SK-MEL-5 (cell line): ENCODE measurements at places on chromosomes 11 and 22.

- DNase-seq = peak; percentile 37
Measured at GRCh38 chr22:26174280-26174679, 5.0 kb downstream of the SEZ6L start.

DNA sequence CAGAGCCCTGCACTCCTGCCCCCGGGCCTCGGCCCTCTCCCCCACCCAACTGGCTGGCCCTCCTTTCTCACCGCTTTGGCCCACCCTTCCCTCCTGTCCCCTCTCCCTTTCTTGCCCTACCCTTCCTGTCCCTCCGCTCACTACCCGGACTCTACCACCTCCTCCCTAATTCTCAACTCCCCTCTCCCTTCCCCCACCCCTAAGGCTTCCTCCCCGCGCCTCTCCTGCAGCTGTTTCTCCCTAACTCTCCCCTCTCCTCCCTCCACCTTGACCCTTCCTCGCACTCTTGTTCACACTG lies 421 bp downstream of the SLC15A3 start:
- no peak for DNase-seq

- peak; percentile 68 for DNase-seq
Measured at GRCh38 chr11:64341851-64342791, 2.1 kb downstream of the CCDC88B start.

- no peak for DNase-seq
Measured at GRCh38 chr22:21951931-21952465, 650 bp downstream of the PPM1F start.

- no peak for DNase-seq
Measured at GRCh38 chr11:88179141-88179540, 3.9 kb upstream of the RAB38 start.

DNA sequence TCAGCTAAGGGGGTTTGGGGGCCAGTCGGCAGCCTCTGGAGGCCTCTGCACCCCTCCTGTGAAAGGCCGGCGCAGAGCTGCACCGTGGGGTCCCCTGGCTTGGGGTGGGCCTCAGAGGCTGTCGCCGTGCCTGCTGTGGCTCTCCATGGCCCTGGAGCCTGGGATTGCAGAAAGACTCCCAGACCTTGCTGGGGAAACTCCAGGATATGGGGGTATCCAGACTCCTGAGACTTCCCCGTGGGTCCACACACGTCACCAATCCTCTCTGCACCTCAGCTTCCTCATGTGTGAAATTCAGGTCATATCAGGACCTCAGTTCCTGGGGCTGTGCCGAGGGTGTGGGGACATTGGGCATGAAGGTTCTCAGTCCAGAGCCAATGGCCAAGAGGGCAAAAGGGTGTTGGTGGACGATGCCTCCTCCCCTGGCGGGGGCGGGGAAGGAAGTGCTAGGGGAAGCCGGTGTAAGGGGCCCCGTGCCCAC lies 97.1 kb downstream of the KCNQ1 start:
- DNase-seq = no peak

- peak; percentile 43 for DNase-seq
Measured at GRCh38 chr11:60634126-60634525, 65.3 kb upstream of the MS4A8 start.

- peak; percentile 80 for DNase-seq
Measured at GRCh38 chr22:33018232-33018864, 39.8 kb downstream of the SYN3 start.

- DNase-seq = peak; percentile 25
Measured at GRCh38 chr11:110763249-110764011, 51.2 kb upstream of the ARHGAP20 start.

DNA sequence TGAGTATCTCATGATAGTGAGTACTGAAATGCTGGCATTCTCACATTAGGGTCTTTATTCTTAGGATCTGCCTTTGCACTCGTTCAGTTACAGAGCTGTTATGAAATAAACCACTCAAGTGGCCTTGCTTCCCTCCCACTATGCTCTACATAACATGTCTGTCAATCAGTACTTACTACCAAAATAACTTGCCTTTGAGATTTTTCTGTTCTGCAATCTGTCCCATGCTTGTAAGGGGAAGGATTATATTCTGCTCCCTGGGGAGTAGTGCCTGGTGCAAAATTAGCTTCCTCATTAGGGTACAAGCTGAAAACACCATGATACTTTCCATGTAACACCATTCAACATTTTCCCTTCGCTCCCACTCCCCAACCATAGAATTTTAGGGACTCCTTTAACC lies 1.9 kb upstream of the GRAP2 start:
- no peak for DNase-seq

GRCh38 chr11:120778685-120779490 lies 245.0 kb upstream of the TBCEL start:
- DNase-seq = no peak

DNA sequence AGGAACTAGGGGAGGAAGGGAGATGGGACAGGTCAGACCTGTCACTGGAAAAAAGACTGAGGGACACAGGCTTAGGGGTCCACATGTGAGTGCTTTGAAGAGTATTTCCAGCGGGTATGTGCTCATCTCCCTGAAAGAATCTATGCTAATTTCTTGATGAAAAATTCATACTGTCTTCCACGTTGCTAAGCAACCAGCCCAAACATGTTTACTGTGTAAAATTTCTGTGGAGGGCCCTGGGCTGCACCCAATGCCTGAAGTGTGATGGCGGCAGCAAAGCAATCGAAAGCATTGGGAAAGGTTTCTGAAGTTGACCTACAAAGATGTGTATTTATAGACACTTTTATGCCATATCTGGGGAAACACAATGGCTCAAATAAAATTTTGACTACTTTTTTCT lies 7.4 kb downstream of the SYT13 start:
- DNase-seq = no peak

DNA sequence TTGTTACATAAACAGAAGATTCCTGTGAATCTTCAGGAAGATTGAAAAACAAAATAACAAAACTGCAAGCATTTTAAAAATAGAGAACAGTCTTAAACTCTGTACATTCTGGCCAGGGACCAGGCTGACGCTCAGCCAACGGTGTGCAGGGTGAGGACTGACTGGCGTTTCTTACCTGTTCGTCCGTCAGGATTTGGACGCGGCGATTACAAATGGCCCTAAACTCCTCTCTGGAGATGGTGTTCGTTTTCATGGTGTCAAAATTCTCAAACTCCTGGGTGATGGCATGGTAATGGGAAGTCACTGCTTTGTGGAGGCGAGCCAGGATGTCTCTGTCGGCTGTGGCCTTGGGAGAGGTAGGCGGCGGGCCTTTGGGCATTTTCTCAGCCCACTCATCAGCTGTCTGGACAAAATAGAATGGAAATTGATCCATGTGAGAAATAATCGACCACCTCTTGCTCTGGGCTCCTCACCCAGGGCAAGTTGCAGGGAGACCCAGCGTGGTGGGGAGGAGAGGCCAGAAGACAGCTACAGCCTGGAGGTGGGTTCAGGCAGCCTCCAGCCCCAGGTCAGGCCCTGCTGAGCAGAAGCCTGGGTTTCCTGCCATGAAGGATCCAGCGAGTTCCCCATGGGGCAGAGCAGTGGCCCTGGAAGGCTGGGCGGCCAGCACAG lies 143.0 kb downstream of the MPPED1 start:
- DNase-seq = no peak

DNA sequence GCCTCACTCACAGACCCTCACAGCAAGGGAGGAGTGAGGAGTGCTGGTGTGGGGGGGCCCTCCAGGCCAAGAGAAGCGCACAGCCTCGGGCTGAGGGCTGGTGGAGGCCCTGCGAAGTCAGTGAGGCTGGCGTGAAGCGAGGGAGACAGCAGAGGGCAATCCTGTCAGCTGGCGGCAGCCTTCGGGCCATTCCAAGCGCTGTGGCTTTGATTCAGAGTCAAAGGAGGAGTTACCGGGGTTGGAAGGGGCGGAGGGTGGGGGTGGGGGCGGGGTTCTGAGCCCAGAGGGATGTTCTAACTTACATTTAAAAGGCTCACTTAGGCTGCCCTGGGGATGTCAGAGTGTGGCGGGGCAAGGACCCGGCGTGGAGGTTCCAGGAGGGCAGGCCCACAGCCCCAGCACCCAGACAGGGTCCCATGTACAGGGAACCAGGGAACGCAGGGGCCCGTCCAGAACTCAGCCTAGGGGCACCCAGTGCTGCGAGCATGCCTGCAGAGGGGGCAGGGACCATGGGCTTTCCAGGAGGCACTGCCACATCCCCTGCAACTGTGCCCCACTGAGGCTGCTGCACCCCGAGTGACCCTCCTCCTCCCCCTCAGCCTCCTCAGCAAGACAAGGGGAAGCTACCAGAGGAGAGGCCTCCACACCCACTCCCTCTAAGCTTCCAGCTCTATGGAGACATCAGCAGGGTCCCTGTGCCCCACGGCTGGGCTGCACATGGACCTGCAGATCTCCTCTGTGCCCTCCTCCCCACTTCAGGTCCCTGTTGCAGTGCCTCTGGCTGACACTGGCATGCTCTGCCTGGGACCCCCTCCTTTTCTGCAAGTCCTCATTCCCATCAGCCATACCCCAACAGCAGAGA lies 39.7 kb upstream of the TTLL12 start:
- peak; percentile 23 for DNase-seq

- DNase-seq = no peak
Measured at GRCh38 chr11:32081129-32081641, 9.7 kb upstream of the RCN1 start.

DNA sequence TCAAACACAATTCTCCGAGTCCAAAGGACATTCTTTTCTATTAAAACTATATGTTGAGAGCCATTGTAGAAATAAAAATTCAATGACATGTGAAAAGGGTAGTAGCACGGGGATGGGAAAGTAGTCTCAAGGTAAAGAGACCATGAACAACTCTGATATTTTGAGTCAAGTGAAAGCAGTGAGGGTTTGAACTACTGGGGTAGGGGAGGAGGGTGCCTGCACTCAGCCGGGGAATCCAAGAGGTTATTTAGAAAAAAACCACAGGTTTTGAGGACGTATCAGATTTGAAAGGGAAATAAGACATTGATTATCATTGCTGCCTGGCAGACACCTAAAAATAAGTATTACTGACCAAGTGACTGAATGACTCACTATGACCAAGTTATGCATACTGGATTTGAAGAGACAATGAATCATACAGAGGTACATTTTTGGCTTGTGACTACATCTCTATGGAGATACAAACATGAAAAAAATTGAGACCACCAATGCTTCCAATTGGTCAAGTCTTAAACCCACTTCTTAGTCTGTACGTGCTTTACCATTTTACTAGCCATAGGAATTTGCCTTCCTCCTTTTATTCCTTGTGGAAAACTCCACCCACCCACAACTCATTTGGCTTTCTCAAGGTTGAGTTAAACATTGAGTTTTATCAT lies 2.2 kb upstream of the OR52H1 start:
- no peak for DNase-seq

DNA sequence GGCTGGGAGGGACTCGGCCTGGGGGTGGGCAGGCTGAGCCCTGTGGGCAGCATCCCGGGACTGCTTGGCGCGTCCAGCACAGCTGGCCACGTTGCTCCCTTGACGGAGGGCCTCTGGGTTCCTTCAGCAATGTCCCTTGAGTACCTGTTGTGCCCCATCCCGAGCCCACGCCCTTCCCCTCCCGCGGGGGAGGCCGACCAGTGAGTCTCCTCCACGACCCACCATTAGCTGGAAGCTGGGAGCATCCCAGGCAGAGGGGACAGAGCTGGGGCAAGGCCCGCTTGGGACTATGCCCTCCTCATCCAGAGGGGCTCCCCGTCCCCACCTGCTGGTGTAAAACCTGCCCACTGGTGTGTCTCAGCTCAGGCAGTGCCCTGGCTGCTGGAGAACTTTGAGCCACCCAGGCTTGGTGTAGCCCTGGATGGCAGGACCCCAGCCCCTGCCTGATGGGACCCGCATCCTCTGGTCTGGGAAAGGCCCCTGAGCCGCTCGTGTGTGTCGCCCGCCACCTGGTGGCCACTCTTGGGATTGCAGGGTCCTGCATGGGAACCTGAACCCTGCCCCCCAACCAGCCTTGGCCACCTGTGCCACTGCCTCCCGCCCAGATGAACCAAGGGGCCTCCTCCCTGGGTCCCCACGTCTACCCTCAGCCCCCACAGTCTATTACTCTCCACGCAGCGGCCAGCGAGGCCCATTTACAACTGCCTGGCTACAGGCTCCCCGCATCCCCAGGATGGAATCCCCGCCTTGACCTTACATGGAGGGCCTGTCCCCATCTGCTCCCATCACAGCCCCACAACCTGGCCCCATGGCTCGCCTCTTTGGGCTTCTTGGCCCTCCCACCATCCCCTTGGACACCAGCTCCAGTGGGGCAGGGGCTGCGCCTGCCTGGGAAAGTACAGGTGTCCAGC lies 16.6 kb upstream of the ARHGAP8 start:
- DNase-seq = peak; percentile 69

DNA sequence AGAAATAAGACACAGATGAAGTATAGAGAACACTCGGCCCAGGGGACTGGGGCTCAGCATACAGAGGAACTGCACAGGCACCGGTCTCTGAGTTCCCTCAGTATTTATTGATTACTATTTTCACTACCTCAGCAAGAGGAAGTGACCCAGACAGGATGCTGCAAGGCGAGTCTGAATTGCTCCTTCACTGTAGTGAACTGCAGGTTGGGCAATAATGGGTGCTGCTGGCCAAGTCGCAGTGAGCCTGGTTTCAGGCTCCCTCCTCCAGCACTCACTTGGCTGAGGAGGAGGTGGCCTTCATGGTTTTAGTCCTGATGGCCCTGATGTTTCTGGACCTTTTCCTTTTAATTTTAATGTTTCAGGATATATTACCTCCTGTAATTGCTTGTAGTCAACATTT lies 10.4 kb downstream of the OR52K2 start:
- DNase-seq = no peak

DNA sequence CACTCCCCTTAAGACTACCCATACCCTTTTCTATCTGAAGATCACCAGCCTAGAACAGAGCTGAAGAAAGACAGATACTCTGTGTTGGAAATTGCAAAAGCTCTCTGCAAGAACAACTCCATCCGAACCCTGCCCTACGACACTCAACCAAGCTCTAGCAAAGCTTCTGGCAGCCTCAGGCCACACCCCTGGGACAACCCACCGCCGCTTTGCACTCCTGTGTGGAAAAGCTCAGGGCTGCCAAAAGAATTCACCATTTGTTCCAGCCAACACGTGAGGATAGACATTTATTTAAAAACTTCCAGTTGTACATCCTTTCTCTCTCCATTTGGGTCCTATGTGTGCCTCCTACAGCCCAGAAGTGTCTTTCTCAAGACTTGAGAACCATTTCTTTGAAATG lies 62.4 kb upstream of the CD5 start:
- no peak for DNase-seq

GRCh38 chr22:49008682-49009235 lies 818.9 kb downstream of the BRD1 start:
- DNase-seq = no peak

- DNase-seq = no peak
Measured at GRCh38 chr22:32562916-32563315, 88.3 kb downstream of the FBXO7 start.

DNA sequence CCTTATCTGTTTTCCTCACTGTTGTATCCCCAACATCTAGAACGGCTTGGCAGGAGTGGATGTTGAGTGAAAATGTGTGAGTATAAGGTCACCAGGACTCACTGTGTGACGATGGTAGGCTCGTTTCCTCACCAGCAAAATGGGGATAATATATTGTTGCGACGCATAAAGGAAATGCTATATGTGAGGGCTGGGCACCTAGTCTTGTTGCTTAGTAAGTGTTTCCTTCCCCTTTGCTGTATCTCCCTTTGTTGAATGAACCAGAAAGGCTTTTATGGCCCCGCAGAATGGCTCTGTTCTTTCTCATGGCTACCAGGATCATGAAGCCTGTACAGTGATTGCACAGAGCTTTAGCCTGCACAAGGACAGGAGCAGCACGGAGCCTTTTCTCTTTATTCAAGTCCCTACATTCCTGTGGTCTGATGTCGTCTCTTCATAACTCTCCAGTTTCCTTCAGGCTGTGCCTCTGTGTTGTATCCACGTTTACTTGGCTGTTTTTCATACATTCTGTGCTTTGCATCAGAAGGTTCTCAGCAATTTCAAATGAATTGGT lies 5.4 kb downstream of the TNRC6B start:
- peak; percentile 54 for DNase-seq
